GM12865 (cell line): ENCODE measurements at places on chromosomes 11 and 22.
A peak's percentile ranks its signal among the peaks of the same experiment; 100 is the strongest.

- DNase-seq: no peak
Measured at GRCh38 chr11:18761741-18762140, 29.9 kb downstream of the PTPN5 start.

- DNase-seq: peak; percentile 9
Measured at GRCh38 chr11:7579361-7579791, 65.6 kb downstream of the PPFIBP2 start.

GRCh38 chr11:1300569-1301187 lies 8.8 kb downstream of the TOLLIP start:
- DNase-seq: no peak

- DNase-seq: no peak
Measured at GRCh38 chr11:27297616-27298015, 65.4 kb downstream of the CCDC34 start.

GRCh38 chr11:12922418-12922817 lies 86.7 kb upstream of the RASSF10 start:
- DNase-seq: no peak

DNA sequence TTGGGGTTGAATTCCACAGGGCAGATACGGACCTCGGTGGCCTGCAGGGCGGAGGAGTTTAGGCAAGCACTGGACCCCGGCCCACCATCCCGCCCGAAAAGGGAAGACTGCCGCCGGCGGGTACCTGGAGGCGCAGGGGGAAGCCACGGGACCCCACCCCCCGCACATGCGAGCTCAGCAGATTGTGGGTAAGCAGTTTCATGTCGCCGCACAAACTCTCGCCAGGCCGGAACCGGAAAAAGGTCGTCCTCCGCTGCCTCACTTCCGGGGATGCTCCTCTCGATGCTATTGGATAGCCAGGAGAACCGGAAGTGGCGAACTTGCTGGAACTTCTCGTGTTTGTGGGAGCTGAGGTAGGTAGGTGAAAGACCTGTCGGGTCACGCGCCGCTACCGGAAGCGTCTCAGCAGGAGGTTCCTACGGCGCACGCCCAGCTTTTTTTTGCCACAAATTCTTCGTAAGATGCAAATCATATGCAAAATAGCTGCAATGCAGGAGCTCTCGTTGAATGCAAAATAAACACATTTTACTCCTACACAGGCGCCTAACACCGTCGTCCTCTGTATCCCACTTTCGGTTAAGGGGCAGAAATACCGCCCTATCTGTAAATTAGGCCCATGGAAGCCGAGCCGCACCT lies at the start of gene TRMT112:
TRMT112 (minus strand) TSS at position 235 of the 636 bp plus-strand sequence; CDS start at position 202, 33 bp downstream.
- peak; percentile 100 for DNase-seq

DNA sequence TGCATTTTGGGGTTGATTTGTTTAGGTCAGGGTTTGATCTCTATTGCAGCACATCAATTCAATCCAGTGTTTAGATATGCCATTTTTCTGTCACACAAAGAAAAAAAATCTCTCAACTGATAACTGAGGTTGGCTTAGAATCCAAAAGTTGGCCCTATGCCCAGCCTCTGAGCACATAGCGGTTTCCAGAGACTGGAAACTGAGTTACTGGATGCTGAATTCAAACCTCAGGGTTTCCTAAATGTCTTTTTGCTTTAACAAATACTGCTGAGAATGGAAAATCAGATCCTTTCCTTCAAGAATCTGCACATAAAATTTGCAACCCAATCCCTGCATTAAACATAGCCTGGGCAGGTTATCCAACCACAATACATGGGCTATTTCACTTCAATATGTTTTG lies 4.0 kb downstream of the P4HA3 start:
- no peak for DNase-seq

DNA sequence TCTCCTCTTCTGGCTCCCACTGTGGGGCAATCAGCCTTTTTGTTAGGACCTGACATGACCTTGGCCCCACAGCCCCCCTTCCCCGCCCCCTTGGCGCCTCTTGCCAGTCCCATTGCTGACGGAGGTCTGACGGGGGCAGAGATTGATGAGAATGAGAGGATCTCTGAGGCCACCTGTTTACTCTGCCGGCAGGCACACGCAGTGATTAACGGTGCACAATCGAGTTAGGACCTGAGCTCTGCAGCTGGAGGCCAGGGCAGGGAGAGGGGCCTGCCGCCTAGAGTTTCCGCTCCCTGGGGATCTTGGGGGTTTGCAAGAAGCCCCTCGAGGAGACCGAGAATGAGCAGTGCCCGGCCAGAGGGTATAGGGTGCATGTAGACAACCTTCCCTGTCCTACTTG lies 6.8 kb upstream of the CHRM1 start:
- no peak for DNase-seq

- DNase-seq: no peak
Measured at GRCh38 chr11:326592-326841, 5.9 kb upstream of the IFITM3 start.

DNA sequence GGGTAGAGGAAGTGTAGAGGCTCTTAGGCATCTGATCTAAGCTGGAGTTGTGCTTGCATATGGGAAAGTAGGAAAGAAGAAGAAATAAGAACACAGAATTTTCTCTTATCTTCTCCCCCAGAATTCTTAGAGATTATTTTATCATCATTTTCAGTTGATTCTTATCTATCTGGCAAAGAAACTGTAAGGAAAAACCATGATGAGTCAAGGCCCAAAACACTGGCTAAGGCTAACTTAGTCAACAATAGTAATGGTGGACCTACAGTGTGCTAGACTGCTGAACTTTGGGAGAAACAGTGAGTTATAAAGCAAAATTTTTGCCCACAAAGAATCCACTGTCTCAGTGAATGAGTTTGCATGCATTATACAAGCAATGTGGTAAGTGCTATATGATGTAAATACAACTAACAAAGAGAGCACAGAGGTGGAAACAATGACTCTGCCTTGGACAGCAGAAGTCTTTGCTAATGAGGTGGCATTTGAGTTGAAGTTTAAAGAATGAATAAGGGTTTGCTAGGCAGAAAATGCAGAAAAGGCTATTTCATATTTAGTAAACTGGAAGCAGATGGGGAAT lies 344.5 kb upstream of the PLET1 start:
- DNase-seq: no peak

- no peak for DNase-seq
Measured at GRCh38 chr11:8947230-8947943, 4.6 kb upstream of the ASCL3 start.

DNA sequence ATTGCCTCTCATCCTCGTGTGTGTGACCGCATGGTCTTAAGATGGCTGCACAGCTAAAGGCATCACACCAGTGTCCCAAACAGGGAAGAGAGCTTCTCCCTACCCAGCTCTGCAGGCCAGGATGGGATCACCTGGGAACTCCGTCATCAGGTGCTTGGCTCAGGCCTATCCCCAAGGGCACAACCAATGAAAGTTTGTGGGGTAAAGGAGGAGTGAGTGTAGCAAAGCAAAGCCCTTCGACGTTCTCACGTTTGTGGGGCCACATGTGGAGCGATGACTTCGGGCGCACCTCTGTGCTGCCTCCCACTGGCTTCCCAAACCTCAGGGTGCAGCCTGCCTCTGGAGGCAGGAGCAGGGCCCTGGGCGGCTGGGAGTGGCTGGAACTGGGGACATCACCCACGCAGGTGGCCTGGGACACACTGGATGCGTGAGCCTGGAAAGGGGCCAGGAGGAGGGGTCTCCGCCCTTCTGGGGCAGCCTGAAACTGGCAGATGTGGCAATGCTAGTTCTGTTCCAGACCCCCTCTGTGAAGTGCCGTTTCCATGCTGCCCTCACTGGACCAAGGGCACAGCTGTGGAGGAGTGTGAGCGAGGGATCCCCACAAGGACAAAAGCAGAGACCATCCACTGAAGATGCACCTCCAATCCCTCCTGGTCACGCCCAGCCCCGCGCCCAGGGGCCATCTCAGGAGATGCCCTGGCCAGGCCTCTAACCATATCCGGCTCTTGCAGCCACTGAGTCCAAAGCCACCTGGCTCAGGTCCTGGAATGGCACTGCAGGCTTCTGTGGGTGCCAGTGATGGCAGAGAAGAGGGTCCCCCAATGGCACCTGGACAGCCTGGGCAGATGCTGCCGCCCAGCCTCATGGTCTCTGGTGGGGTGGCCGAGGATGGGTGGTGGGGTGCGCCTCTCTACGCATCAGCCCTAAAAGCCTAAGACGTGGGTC lies 30.6 kb upstream of the GAL start:
- DNase-seq: no peak

- DNase-seq: peak; percentile 72
Measured at GRCh38 chr11:59186130-59186594, 14.2 kb downstream of the DTX4 start.

DNA sequence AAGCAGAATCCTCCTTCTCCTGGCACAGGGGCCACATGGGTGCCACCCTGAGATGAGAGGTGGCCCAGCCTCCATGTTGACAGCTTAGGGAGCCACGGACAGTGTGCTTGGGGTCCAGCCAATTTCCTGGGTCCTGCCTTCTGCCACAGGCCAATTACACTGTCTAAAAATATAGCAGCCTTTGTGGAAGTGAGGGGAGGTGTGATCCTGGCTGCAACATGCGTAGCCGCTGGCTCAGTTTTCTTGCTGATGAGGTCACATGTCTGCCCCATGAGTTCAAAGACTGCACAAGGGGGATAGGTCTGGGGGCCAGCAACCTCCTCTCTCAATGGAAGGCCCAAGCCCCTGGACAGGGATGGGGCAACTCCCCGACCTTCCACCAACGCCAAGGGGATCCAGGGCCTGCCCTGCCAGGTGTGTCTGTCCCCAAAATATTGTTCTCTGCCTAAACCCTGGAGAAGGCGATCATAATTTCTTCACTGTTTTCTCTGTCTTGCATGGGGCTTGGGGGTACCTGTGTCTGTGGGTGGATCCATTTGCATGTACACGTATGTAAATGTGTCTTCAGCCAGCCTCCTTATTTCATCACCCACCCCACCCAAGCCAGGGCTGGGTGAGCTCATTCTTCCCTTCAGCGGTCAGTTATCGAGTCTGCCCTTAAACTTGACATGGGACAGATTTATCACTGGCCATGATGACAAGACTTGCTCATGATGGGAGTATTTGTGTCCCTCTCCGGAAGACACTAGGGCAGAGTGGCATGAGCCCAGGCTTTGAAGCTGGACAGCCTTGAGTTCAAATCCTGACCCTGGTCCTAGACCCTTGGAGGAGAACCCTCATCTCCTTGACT lies 59.4 kb downstream of the OTOG start:
- no peak for DNase-seq

GRCh38 chr11:8363921-8364320 lies 100.2 kb upstream of the LMO1 start:
- DNase-seq: no peak

GRCh38 chr11:67405196-67405567 lies 1.3 kb downstream of the TBC1D10C start:
- DNase-seq: no peak

- no peak for DNase-seq
Measured at GRCh38 chr22:37279331-37280181, 2.8 kb upstream of the CYTH4 start.

DNA sequence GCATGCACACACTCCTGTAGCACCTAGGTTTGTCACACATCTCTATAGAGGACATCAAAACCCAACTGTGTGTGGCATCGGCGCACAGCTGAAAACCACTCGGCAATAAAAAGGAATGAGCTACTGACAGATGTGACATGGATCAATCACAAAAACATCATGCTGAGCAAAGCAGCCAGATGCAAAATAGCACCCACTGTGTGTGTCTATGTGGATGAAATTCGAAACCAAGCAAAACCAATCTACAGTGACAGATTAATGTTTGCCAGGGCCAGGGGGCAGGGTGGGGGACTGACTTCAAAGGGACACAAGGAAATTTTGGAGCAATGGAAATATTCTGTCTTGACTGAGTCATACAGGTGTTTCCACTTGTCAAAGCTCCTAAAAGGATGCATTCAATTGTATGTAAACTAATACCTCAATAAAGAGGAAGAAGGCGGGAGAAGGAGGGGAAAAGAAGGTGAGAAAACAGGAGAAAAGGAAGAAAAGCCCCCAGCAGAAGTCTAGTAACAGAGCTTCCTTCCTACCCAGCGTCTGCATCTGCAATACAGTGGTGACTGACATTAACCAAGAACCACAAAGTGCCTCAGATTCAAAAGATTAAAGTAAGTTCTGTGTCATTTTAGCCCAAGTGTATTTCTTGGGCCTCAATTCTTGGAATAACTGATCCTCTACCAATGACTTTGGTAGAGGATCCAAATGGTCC lies 49.8 kb downstream of the PACSIN2 start:
- DNase-seq: no peak

- peak; percentile 55 for DNase-seq
Measured at GRCh38 chr22:20508815-20509271, 1.4 kb downstream of the MED15 start.

DNA sequence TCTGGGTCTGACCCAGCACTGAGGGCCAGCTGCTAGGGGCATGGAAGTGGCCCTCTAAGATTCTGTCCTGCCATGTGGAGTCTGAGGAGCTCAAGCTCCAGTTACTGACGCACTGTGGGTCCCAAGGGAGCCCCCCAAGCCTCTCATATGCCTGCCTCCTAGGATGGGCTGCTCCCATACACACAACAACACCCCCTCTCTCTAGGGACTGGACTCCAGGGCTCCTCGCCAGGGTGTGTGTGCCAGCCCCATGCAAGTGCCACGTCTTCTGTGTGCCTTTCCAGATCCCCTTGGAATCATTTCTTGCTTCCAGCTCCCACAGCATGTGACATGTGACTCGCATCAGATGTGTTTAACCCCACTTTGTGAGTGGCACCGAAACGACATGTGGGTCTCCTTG lies 234.5 kb downstream of the CEP164 start:
- no peak for DNase-seq

DNA sequence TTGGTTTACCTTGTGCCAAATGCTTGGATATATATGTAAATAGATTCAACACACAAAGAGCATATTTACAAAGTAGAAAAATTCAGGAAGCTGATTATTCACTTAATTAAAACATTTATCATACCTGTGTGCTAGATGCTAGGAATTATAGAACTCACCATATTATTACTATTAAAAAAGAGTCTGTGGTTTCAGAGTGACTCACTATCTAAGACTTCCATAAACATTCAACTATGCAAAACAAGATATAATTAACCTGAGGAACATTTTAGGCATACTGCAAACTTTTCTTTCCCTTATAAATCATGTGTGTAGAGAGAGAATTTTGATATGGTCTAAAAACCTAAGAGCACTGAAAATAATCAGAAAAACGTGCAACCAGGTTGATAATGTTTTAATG lies 27.3 kb downstream of the CTSC start:
- DNase-seq: no peak

GRCh38 chr11:71542879-71543777 lies 5.1 kb upstream of the KRTAP5-9 start:
- peak; percentile 82 for DNase-seq

DNA sequence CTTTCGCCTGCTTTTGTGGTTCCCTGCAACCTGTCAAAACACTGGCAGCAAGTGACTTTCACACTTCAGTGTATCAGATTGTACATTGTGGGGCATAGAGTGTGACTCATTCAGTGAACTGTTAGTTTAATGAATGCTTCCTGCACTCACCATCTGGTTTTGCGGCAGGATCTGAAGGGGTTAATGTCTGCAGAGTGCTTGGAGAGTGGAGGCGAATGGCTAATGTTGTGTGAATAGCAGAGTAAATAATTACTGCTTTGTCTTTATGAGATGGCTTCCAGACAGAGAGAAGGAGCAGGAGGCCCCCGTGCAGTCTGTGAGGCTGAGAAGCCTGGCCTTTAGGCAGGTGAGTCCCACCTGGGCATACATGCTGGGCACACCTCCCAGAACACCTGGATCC lies 454.3 kb upstream of the KIRREL3 start:
- DNase-seq: no peak
